ENCODE measurements at places on chromosomes 5 and 9.

- no peak for DNase-seq
These were observed 1.2 kb downstream of the GRIN3A start for GRCh38 chr9:101737165-101737704.

DNA sequence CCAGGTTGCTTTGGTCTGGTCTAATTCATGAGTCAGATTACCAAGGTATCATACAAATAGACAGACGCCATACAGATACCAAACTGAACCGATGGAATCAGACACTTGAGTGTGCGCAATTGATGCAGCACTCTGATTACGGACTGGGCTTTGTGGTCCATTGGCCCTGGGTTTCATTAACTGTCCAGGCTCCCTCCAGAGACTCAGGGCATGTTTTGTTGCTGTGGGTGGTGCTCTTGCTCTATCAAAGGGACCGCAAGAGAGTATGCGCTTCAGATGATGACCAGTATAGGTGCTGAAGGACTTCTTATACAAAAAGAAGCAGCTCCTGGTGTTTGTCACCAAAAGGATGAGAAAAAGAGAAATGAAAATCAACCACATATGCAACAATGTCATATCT lies 36.9 kb upstream of the ANKRD55 start:
- no peak for DNase-seq

DNA sequence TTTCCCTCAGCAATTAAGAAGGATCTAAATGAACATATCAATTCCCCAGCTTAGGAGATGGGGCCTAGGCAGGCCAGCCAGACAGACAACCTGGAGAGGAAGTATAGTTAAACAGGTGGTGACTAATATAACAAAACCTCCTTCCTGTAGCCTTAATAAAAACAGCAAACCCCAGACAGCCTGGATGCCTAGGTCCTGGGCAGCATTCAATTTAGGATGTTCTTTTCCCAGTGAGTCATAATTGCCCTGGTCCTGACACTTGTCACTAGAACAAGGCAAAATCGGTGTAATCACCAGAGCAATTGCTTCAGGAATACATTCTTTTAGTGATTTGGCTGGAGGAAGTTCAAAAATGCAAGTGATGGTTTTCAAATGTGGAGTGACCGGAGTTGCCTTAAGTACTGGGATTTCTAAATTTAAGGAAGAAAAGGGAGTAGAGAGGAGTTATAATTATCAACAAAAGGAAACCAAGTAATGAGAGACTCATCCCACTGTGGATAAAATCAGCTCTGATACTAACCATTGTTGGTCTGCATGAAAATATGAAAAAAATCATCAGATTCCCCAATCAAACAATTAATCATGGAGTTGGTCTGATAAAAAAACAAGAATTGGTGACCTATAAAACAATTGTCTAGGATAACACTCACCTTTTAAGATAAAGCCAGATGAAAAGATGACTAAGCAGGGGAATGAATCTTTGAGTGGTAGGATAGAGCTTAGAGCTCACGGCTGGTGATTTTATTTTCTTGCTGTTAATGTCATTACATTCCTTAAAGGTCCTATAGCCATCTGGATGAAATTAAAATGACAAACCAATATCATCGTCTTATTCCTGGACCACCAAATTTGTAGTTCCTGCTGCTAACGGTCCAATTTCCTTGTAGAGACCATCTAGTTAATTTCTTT lies 39.0 kb upstream of the TARS1 start:
- DNase-seq = no peak

DNA sequence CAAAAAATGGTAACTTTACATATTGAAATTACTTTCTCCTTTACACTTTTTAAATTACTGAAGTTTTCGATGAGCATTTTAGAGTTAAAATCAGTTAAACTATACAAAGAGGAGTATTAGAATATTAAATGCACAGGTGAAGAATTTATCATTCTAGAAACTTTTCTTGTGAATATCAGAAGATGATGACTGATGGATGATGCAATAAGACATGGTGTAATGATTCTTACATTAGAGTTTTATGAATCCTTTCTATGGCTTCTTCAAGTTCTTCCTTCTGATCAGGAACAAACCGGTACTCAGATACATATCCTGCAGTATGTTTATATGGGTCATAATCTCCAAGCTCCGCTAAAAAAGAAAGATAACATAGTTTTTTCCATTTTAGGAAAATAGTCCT lies 154.4 kb downstream of the EPB41L4A start:
- no peak for DNase-seq

DNA sequence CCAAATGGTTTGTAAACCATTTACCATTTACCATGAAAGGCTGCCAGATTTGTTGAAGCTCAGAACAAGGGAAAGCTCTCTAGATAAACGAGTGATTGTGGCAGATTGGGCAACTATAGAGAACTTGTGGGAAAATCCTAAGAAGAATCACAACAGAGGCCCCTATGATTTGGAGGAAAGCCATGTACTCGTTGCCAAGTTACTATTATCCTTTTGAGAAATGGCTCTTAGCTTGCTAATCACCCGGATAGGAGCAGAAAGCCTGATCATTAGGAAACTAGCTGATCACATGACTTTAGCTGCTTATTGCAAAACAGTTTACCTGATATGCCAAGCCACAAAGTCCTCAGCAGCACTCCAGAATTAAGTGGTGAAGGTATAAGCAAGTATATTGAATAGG lies 23.5 kb upstream of the ATG10 start:
- DNase-seq = no peak

DNA sequence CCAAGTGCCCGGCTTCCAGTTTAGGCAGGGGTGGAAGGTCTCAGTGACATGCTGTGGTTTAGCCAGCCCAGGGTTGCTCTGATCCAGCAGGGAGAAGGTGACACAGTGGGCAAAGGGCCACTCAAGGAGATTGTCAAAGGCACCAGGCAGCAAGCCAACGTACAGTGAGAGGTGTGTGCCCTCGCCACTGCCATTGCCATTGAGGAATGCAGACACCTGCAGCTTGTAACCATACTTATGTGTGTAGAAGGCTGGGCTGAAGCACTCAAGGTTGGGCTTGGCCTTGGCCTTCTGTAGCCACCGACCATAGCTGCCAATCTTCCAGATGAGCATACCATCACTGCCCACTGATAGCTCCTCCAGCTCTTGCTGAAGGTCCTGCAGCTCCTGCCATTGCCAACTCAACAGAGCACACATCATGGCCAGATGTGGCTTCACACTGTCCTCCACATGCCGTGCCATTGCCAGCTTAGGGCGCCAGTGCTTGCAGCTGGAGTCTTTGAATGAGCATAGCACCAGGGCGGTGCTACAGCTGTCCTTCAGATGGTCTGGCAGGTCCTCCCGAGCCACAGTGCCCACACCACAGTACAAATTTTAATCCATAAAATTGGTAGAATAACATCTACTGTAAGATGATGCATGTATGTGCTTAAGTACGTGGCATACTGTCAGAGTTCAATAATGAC lies 59.7 kb upstream of the HMHB1 start:
- DNase-seq = no peak

DNA sequence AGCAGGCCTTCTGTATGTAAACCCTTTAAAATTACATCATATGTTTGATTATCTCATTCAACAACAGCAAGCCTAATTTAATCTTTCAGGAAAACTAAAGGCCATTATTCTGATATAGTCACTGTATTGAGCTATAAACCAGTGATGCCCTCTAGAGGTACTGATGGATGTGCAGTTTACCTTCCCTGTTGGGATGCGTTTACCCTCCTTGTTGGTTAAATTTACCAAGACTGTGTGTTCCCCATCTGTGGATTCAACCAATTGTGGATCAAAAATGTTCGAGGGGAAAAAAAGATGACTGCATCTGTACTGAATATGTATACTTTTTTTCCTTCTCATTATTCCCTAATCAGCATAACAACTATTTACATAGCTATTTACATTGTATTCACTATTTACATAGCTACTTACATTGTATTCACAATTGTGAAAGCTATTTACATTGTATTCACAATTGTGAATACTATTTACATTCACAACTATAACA lies 3.7 kb upstream of the BAAT start:
- no peak for DNase-seq

GRCh38 chr5:88826646-88827585 lies 56.1 kb downstream of the MEF2C start:
- no peak for DNase-seq

- DNase-seq = no peak
These were observed 311.9 kb upstream of the ANKH start for GRCh38 chr5:15183520-15183919.

DNA sequence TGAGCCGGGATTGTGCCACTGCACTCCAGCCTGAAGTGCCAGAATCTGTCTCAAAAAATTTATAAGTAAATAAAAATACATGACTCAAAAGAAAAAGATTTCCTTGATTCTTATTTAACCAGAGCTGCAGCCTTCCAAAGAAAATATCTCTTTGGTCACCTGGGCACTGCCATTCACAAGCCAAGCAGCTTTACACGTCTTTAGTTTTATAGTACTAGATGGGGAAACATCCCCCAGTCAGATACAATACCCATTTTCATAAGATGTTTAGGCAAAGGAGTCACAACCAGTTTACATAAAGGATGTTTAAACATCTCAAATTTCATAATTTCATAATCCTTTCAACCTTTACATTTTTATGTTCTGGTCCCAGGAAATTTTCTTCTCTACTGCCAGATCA lies 13.7 kb upstream of the OXCT1 start:
- no peak for DNase-seq

DNA sequence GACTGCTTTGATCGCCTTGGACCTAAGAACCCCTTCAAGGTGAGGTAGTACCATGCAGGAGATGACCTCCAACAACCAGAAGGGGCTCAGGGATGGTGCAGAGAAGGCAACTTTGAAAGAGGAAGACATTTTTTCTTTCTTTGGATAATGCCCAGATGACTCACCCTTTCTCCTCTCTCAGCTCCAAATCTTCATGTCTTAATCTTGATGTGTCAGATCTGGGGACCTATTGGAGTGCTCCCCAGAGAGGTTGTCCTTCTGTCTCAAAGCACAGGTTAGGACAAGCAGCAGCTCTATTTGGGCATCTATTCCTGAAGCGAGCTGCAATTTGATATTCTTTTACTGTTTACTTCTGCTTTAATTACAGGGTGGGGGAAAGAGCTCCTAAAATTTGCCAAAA lies 229.9 kb upstream of the MAP3K1 start:
- no peak for DNase-seq

All from DMS153 (cell line).